Central memory CD4-positive, alpha-beta T cell (primary cell): ENCODE measurements at places on chromosomes 16 and 17.

- DNase-seq = no peak
Measured at GRCh38 chr16:15398618-15399316, 3.2 kb downstream of the MPV17L start.

GRCh38 chr17:82269138-82269881 lies 4.2 kb downstream of the CSNK1D start:
- no peak for DNase-seq

DNA sequence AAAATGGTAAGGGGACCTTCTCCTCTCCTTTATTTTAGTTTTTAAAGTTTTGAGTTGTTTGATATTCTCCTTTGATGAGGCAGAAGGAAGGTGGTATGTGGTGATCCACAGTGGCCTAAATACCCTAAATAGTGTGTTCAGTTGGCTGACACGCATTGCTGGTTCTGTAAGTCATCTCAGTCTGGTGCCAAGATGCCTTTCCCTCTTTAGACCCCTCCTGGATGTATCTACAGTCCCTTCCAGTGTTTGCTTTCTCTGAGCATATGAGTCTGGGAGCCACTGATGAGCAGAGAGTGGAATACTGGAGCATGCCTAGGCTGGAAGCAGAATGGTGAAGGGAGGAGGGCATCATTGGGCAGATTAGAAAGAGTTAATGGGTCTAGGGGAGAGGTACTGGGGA lies 64.5 kb downstream of the NEUROD2 start:
- no peak for DNase-seq

DNA sequence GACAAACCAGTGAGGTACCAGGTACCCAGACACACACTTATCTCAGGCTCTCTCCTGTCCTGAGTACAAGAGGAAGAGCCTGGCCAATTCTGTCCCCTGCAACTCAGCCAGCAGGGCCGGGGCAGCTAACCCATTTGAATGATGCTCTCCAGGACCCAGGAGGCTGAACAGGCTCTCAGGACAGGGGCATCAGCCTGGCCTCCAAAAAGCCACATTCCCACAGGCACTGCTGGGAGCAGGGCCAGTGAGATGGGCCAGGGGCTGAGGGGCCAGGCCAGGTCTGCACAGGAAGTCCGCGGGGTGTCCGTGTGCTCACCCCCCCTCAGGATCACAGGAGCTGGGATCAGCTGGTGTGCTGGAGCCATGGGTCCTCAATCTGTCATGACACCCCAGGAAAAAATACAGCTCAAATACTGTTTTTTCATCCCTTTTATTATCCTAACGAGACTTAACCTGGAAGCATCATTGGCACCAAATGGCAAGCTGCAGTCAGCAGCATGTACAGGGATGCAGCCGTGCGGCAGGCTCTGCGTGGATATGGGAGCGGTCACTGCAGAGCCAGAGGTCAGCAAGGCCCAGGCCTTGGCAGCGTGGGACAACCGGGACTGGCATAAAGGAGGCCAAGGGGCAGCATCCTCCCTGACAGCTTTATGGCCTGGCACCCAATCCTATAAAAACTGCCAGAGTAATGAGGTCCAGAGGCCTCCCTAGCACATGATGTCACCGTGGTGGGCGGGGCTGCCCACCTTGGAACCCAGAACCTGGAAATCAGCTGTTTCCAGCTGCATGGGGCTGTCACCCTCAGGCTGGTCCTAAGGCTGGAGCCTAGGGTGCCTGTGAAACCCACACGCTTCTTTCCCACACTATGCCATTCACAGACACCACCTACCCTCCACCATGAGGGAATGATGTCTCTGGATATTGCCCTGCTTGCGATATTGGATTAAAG lies 276.7 kb downstream of the C16orf95 start:
- DNase-seq = no peak

GRCh38 chr17:13051915-13052314 lies 34.1 kb upstream of the ELAC2 start:
- no peak for DNase-seq

- DNase-seq = no peak
Measured at GRCh38 chr16:51543971-51544370, 392.9 kb upstream of the SALL1 start.

DNA sequence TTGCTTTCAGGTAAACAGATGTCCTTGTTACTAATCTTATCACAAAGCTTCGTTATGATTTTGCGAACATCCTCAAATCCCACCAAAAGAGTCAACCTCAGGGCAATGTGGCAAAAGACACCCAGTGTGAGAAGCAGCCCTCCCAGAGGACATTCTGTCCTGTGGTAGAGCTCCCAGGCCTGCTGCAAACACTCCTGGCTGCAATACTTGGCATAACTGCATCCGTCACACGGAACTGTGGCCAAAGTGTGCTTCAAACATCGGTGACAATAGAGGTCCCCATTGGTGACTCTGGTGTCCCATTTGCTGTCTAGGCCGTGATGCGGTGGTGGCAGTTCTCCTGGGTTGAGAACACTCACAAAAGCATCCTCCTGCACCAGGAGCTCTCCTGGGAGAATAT lies 29.5 kb downstream of the SMYD4 start:
- no peak for DNase-seq

- DNase-seq = no peak
Measured at GRCh38 chr16:2883458-2883908, 468 bp downstream of the FLYWCH2 start.

- DNase-seq = no peak
Measured at GRCh38 chr17:42895185-42895555, 5.4 kb upstream of the G6PC1 start.

DNA sequence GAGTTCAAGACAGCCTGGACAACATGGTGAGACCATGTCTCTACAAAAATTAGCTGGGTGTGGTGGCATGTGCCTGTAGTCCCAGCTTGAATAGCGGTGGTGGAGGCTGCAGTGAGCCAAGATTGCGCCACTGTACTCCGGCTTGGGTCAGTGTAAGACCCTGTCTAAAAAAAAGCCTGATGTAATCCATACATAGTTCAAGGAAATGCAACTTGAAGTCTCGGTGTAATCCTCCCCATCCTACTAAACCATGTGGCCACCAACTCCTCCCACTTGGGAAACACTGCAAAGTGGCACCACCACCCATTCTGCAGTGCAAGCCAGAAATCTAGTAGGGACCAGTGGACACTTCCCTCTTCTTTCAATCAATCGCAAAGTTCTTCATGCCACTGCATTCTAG lies 5.4 kb upstream of the KPNB1 start:
- DNase-seq = no peak

DNA sequence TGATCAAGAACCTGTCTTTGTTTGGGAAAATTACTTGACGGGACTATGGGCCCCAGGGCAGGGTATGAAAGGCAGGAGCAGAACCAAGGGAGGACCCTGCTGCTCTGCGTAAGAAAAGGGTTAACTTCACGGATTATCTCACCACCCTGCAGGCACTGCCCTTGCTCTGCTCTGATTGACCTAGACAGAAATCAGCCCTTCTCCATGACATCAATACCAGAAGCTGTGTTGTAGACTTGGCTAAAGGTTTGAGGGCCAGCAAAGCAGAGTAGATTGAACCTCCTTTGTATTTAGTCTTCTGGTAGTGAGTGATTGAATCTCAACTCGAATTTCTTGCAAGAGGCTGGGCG lies 52.9 kb upstream of the ETV4 start:
- DNase-seq = no peak

GRCh38 chr17:33385133-33385532 lies 92.0 kb upstream of the ASIC2 start:
- no peak for DNase-seq

- no peak for DNase-seq
Measured at GRCh38 chr17:57507828-57508227, 237.3 kb downstream of the CCDC182 start.

- DNase-seq = no peak
Measured at GRCh38 chr16:72317446-72317845, 145.5 kb upstream of the PMFBP1 start.

DNA sequence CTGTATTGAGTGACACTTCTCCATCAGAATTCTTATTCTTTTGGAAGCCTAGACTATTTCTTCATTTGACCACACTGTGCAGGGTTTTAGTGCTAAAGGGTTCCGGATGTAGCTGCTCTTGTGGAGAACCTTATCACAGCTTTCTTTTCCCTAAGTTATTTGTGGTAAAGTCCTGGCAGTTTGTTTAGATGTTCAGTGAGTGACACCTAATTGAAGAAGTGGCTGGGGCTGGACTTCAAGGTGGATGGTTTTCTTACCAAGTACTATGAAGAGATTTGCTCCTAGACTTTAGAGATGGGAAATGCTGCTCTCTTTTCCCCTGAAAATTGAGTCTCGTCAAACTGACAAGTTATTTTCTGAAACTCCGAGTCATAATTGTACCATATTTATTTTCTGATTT lies 144.0 kb upstream of the TBX2 start:
- no peak for DNase-seq

GRCh38 chr16:12097523-12098428 lies 121.2 kb downstream of the SNX29 start:
- DNase-seq = no peak

DNA sequence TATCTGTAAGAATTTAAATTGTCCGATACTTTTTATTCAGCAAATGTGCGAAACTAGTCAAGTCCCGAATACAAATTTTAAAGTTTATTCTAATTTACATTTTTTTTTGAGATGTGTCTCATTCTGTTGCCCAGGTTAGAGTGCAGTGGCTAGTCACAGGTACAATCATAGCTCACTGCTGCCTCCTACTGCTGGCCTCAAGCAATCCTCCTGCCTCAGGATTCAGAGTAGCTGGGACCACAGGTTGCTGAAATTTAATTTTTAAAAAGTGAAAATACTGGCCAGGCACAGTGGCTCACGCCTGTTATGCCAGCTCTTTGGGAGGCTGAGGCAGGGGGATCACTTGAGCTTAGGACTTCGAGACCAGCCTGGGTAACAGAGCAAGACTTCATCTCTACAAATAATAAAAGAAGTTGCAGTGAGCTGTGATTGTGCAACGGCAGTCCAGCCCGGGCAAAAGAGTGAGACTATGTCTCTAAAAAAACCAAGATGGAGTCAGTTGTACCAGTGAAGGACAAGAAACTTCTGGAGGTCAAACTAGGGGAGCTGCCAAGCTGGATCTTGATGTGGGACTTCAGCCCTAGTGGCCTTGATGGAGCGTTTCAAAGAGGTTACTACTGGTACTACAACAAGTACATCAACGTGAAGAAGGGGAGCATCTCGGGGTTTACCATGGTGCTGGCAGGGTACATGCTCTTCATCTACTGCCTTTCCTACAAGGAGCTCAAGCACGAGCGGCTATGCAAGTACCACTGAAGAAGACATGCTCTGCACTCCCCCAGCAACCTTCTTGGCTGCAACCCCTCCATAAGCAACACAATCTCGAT lies 5.6 kb downstream of the POLG2 start:
- DNase-seq = peak; percentile 32

GRCh38 chr17:68495081-68495480 lies 17.1 kb upstream of the PRKAR1A start:
- no peak for DNase-seq

DNA sequence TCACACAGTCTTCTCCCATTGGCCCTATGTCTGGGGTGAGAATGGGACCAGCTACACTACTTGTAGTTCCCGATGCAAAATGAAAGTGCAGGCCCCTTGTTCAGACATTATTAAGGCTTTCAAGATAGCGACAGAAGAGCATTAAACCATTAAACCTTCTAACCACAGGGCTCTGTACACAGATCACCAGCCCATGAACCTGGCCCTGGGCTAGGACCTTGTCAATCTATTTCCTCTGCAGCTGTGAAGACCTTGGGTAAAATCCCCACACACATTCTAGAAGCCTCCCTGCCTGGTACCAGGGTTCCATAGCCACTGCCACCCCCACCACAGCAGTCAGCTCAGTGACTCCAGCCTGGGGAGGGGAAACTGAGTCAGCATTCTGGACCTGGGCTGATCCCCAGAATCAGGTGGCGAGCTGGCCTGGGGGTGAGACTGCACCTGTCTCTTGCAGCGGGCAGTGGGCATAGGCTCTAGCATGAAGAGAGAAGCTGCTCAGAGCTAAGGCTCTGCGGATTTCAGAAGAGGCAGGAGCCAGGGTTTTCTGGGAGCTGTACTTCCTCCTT lies 119.7 kb upstream of the LHX1 start:
- DNase-seq = no peak

DNA sequence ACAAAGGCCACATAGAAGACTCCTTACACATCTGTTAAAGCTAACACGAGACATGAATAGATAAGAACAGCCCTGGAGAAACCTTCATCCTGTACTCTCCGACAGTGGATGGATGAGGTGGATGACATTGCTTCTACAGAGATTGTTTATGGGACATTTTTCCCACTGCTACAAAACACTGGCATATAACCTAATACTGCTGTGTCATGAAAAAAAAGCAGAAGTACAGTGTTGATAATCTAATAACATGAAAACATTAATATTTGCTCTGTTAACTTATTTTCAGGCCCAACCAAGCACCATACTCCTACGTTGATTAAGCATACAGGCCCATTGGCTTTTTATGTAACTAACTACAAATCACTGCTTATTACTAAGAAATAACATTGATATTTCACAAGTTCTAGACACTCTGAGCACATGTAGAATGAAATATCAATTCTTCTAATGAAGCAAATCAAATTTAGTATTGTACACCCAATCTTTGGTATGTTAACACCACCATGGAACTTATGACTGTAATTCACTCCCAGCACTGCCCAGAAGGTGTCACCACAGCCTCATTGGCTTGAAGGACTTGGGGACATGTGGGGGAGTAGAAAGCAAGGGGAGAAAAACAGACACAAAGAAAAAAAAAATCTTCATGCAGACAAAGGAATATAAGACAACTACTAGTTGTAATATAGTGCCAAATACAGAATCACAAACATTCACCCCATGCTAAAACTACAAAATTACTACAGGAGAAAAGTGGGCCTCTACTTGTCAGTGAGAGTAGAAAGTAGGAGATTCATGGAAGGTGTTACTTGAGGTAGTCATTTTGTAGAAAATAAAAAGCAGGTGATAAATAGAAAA lies 330.0 kb upstream of the PMFBP1 start:
- no peak for DNase-seq

GRCh38 chr17:69218986-69219385 lies 9.6 kb downstream of the ABCA10 start:
- no peak for DNase-seq

GRCh38 chr16:1367486-1368174 lies 15.9 kb downstream of the GNPTG start:
- DNase-seq = no peak

DNA sequence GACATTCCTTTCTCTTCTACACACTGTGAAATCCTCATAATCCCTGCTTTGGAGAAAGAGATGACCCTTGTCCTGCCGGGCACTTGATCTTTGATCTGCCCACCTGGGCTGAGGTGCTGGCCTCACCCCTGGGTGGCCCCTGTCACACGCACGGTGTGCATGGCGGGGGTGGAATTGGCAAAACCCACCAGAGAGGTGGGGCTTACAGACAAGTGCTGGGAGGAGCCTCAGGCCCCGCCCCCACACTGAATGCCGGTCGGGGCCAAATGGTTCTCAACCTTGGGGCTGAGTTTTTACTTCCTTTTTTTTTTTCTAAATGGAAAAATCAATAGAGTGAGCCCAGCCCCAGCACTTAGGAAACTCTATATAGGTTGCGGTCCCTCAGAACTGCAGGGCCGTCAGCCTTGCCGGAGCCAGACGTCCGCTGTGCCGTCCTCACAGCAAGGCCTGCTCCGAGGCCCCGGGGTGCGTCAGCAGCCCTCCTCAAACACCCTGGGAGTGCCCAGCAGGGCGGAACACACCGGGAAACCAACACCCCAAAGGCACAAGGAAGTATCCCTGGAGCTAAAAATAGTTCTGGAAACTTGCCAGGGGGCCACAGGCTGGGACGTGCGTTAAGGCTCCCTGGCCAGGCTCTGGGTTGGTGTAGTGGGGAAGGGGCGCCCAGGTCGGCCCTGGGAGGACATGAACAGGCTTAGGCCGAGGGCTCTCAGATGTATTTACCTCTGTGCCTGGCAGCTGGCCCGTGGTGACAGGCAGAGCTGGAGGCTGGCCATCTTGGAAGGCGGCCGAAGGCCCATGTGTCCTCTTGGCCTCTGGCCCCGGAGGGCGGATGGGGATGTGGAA lies 11.0 kb downstream of the GPRC5C start:
- no peak for DNase-seq

- no peak for DNase-seq
Measured at GRCh38 chr16:5108505-5109158, 11.0 kb upstream of the EEF2KMT start.
